ENCODE measurements at places on chromosomes 12 and 14. TPM values are rescaled to one million over a fixed set of nuclear protein-coding genes. Genes with fewer than 3 reads are reported as not detected.

DNA sequence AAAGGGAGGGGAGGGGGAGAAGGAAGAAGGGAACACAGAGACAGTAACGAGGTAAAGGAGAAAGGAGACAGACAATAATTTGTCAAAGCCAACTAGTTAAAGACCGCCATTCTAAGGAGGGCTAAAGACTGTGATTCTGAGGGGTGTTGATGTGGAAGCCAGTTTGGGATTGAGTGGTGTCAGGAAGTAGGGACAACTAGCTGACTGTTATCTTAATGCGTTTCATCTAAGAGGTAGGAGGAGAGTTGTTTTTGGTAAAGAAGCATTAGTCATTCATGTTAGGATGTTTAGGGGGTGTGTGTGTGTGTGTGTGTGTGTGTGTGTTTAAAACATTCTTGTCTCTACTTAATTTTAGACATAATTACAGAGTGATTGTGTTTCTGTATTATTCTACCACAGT is 95.0 kb downstream of the INSM2 start:
- no peak for DNase-seq

DNA sequence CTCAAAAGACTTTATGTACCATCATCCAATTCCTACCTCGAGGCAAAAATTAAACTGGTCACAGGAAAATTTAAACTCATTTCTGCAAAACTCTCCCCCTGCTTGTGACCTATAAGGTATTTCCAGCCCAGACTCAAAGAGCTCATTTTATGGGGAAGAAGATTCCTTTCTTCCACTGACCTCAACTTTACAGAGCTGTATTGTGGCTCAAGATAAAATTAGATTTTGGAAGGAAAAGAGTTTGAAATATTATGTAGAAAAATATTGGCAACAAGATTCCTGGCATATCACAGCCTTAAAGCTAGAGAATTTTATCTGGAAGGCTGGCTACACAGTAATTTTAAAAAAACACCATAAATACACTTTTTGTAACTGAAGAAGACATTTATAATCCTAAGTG is 91.7 kb downstream of the STXBP6 start:
- DNase-seq, result peak; percentile 30

DNA sequence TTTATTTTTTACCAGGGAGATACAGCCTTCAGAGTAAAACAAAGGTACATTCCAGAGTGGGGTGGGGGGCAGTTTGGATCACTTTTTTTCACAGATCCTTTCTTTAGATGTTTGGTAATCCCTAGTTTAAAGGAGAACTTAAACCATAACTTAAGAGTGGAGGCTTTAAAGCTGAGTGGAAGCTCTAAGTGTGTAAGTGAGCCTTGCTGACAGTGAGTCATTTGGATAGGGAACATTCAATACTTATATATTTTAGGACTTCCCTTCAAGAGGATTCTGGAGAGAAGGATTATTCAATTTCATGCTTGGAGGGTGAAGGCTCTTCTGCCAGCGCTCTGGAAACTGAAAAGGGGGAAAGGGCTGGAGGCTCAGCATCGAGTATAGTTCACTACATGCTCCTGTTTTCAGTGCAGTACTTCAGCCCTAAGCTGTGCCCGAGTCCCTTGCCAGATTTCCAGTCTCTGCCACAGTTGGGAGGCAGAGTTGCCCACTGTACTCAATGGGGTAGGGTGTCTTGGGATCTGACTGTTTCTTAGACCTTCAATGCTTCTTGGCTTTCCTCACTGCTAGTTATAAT is 8.4 kb downstream of the PRKAG1 start:
- DNase-seq, result peak; percentile 13

DNA sequence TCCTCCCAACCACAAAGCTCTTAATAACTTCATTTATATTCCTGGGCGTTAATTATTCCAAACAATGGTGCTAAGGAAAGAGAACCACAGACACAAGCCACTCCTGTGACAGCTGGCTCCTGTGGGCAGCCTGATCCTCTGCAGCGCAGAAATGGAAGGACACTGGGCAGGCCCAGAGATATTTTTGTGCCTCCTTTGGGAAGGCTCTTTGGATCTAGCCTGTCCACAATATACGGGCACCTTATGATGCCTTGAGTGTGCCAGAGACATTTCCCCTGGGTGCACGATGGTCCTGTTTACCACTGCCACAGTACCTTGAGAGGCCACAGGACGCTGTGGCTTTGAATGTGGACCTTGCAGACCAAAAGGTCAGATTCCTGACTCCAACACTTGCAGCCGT is 2.1 kb downstream of the ASB2 start:
- DNase-seq, result no peak

DNA sequence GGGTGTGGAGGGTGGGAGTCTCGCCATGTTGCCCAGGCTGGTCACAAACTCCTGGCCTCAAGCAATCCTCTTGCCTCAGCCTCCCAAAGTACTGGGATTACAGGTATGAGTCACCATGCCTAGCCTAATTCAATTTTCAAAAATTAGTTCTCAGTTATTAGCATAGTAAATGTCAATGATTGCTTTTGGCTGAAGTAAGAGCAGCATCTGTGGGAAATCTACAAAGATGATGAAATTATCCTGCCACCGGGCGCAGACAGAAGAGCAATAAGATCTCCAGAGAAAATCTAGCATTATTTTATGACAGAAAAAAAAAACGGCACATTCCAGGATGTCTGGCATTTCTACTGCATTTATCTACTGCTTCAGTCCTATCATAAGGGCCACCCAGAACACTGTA is 97.9 kb upstream of the DAAM1 start:
- DNase-seq, result no peak

GRCh38 chr14:89184952-89185351 is 232.1 kb downstream of the FOXN3 start:
- no peak for DNase-seq

KRT71 gene
- total RNA-seq, result not detected

PLEKHD1 gene
- under 0.01 TPM for total RNA-seq

RHOJ gene
- total RNA-seq, result 4.1 TPM

PAX9 gene
- total RNA-seq, result not detected

KRT3 gene
- total RNA-seq, result not detected
